ENCODE measurements at places on chromosomes 7 and 10.

DNA sequence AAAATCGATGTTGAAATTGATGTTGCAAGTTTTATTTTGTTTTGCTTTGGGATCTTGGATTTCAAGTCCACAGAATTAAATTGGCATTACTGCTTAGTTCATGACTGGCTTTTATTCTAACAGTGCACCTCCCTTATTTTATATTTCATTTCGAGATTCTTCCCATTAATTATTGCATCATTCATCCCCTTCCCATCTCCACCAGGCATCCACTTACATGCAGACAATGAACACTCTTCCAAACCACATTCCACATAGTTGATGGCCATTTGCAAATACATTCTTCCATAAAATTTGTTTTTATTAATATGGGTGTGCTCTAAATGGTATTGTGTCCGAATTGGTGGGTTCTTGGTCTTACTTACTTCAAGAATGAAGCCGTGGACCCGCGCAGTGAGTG is 15.6 kb upstream of the SCIN start:
- no peak for DNase-seq

GRCh38 chr7:54921116-54921515 is 97.7 kb upstream of the EGFR start:
- DNase-seq: peak; percentile 13

- DNase-seq: no peak
Measured at GRCh38 chr7:82740246-82740848, 296.8 kb upstream of the CACNA2D1 start.

DNA sequence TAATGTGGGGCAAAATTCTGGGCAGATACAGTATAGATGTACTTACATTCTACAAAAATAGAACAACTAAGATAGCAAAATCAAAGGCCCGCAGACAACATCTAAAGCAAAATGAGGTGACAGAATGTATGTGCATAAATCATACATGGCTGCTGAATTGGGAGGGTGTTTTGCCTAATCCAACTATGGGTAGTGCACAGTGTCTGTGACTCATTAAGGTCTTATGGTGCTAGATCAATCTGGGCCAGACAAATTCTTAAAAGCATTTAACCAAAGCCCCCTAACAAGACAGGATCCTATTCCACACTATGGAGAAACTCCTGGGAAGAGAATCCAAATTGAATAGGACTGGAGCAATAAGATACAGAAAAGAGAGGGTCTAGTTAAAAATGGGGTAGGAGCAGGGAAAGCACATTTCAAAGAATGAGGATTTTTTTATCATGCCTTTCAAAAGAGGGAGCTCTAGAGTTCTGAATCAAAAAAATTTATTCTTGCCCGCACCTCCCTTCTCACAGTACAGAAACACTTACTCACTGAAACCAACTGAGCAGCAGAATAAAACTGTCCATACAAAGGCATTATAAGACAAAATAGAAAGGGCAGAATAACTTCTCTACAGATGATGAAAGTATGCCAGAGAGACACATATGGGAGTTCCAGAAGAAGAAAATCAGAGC is 181.3 kb downstream of the RNLS start:
- DNase-seq: no peak

DNA sequence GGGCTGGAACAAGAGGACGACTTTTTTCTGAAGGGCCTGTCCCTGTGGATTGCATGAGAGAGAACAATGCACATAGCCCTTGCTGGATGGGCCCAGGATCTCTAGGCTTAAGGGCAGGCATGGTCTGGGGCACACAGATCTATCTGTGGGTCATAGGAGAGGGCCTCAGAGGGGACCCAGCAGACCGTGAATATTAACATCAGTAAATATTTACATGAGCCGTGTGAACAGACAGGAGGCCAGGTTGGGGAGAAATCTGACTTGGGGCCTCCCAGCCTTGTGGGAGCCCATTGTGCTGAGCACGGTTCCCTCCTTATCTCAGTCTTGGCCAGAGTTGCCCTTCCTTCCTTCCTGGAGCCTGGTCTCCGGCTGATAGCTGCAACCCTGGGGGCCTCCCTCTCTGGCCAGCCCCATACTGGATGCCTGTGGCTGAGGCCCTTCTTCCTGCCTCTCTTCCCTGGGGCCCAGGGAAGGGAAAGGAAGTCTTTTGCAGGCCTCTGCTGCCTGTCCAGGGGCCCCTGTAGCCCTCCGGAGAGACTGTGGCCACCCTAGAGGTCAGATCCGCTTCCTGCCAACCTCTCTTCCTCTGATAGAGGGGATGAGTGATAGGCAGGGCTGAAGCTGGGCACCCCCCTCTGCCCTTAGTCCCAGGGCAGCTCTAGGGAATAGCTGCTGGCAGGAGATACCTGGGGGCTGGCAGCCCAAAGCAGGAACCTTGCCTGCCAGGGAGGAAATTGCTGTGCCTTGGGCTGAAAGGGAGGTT is 44.5 kb upstream of the TRIM8 start:
- no peak for DNase-seq

GRCh38 chr7:55366461-55367070 is 1.4 kb downstream of the LANCL2 start:
- DNase-seq: no peak
